ENCODE measurements at places on chromosomes 5 and 9. TPM values are rescaled to one million over a fixed set of nuclear protein-coding genes. Genes with fewer than 3 reads are reported as not detected.

Gene CERCAM
- 2.2 TPM for total RNA-seq

Gene GRM6
- not detected for total RNA-seq

Gene GPR150
- 0.29 TPM for total RNA-seq

Gene ST8SIA4
- 0.77 TPM for total RNA-seq

Gene IFNE
- not detected for total RNA-seq

Gene HTR1A
- not detected for total RNA-seq

Gene IL33
- 9.7 TPM for total RNA-seq

Gene PCDHGB1
- 0.71 TPM for total RNA-seq

Gene GSN
- 490 TPM for total RNA-seq

Gene SV2C
- total RNA-seq, result not detected

Gene SLC28A3
- total RNA-seq, result not detected

Gene GDNF
- total RNA-seq, result 16.8 TPM

Gene TAF9
- total RNA-seq, result 44.1 TPM

Gene F12
- total RNA-seq, result 0.40 TPM

Gene KIF24
- 1.6 TPM for total RNA-seq

Gene PTAR1
- 27.9 TPM for total RNA-seq

Gene GMCL2
- not detected for total RNA-seq

Gene BICD2
- total RNA-seq, result 28.7 TPM

Measured in psoas muscle (tissue), 8 donors.